ENCODE measurements at places on chromosomes 2 and 18. TPM values are rescaled to one million over a fixed set of nuclear protein-coding genes. Genes with fewer than 3 reads are reported as not detected.

- peak; percentile 61 for DNase-seq
These were observed 108.7 kb upstream of the KCTD1 start for GRCh38 chr18:26656944-26657536.

- peak; percentile 36 for DNase-seq
These were observed 706 bp upstream of the BCL11A start for GRCh38 chr2:60554074-60554645.

GRCh38 chr18:23761941-23762340, 72.7 kb downstream of the LAMA3 start:
- no peak for DNase-seq

GRCh38 chr2:61763605-61764034, 90.2 kb downstream of the FAM161A start:
- peak; percentile 90 for DNase-seq

DNA sequence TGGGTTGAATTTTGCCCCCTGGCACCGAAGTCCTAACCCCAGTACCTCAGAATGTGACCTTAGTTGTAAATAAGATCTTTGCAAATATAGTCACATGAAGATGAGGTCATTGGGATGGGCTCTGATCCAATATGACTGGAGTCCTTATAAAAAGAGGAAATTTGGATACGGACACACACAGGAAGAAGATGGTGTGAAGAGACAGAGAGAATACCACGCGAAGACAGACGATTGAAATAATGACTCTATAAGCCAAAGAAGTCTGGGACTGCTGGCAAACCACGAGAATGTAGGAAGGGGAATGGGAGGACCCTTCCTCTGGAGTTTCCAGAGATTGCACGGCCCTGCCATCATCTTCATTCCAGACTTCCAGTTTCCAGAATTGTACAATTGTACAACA, 98.6 kb downstream of the CPO start:
- DNase-seq = peak; percentile 46

HOXD9 gene
- 24.5 TPM for total RNA-seq

CDH7 gene
- not detected for total RNA-seq

CSRNP3 gene
- total RNA-seq = 0.51 TPM

HPCAL1 gene
- 72.2 TPM for total RNA-seq

CNTNAP5 gene
- not detected for total RNA-seq

ZAP70 gene
- not detected for total RNA-seq

All from dermis blood vessel endothelial cell (primary cell).